ENCODE measurements at places on chromosomes 7 and 10. TPM values are rescaled to one million over a fixed set of nuclear protein-coding genes. Genes with fewer than 3 reads are reported as not detected.

DNA sequence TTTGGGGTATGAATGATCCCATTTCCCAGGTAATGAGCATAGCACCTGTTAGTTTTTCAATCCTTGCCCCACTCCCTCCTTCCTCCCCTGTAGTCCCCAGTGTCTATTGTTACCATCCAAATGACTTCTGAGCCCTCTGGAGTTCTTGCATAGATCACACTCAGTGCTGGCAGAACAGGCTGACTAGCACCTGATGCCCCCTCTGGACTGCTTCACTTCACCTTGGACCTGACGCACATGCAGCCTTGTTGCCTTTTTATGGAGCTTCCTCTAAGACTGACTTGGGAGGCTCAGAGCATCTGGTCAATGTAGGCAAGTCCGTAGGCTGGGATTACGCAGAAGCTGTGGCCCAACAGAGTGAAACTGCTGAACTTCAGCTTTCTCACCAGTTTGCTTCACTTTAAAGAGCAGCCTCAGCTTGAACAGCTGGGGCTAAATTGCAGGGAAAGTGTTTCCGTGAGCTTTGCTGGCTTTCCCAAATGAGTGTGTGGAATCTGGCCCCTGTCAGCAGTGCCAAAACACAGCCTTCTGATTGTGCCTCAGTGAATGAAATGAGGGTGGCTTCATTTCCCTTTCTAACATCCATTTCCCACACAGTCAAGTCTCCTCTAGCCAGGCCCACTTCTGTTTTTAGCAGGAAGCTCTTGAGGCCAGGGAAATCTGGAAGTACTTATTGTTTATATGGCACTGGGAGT is 48.5 kb downstream of the NXPH1 start:
- DNase-seq, result no peak

GRCh38 chr10:133241501-133242205 is 4.0 kb downstream of the VENTX start:
- DNase-seq, result no peak

- DNase-seq, result no peak
These were observed 718.8 kb downstream of the MAGI2 start for GRCh38 chr7:78734626-78735025.

DNA sequence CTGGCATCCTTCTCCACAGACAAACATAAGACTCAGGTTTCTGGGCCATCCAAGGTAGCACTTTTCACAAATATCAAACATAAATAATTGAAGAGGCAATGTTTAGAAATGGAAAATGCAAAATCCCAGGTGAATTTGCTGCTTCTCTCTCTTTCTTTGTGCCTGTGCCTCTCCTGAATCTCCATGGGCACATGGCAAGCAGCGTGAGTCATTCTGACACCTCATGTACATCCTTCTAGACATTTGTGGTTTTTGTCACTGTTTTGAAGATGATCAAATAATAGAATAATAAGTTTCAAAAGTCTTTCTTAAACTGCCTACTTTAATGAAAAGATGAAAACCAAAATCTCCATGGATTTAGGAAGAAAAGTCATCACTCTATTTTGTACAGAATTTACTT is 60.3 kb upstream of the RAB11FIP2 start:
- no peak for DNase-seq

Gene ENTPD1
- 32.1 TPM for total RNA-seq

DNA sequence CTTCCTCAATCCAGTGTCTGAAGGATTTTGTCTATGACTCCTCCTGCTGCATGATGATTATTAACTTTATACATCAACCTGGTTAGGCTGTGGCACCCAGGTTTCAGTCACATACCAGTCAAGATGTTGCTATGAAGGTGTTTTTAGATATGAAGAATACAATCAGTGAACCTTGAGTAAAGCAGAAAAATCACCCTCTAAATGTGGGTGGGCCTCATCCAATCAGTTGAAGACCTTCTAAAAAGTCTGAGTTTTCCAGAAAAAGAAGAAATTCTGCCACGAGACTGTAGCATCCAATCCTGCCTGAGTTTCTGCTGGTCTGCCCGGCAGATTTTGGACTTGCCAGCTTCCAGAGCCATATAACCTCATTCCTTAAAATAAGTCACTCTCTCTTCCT is 126.1 kb upstream of the FRMD4A start:
- no peak for DNase-seq

Gene ZPBP
- not detected for total RNA-seq

DNA sequence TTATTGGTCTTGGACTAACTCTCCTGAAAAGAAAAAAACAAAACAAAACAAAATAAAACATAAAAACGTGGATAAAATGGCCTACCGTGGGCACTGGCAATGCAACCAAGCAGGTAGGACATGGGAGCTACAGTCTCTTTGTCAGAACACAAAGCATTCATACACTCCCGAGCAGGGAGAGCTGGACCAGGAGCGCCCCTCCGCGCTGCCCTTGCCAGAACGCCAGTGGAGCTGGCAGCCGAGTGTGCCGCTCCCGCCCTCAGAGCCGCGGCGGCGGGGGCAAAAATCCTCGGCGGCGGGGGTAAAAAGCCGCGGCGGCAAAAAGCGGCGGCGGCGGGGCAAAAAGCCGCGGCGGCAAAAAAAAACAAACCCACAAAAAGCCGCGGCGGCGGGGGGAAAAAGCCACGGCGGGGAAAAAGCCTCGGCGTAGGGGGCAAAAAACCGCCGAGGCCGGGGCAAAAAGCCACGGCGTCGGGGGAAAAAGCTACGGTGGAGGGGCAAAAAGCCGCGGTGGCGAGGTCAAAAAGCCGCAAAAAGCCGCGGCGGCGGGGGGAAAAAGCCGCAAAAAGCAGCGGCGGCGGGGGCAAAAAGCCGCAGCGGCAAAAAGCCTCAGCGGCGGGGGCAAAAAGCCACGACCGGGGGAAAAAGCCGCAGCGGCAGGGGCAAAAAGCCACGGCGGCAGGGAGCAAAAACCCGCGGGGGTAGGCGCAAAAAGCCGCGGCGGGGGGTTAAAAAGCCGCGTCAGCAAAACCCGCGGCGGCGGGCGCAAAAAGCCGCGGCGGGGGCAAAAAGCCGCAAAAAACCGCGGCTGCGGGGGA is 418.1 kb downstream of the ZNF716 start:
- no peak for DNase-seq

Gene DCLRE1C
- 6.9 TPM for total RNA-seq

- no peak for DNase-seq
These were observed 47.9 kb downstream of the WAC start for GRCh38 chr10:28580825-28581224.

DNA sequence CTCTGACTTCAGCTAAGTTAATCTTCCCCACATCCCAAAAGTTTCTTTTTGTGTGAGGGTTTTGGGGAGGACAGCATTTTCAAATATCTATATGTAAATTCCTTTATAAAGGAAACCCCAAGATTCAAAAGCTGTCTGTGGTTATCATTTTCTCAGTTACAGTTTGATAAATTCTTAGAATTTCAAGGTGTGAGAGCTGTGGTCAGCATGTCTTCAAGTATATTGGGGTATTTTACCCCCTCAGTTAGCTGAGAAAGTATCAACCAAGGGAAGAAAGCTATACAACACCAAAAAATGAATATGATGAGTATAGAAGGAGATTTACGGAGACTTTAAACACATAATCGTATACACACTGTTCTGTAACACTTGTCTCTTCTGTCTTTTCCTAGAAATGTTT is 109.2 kb downstream of the SND1 start:
- DNase-seq, result no peak

Gene LOXL4
- 15.4 TPM for total RNA-seq

Gene SEMA3D
- total RNA-seq, result 18.5 TPM

Gene INSIG1
- 42.9 TPM for total RNA-seq

DNA sequence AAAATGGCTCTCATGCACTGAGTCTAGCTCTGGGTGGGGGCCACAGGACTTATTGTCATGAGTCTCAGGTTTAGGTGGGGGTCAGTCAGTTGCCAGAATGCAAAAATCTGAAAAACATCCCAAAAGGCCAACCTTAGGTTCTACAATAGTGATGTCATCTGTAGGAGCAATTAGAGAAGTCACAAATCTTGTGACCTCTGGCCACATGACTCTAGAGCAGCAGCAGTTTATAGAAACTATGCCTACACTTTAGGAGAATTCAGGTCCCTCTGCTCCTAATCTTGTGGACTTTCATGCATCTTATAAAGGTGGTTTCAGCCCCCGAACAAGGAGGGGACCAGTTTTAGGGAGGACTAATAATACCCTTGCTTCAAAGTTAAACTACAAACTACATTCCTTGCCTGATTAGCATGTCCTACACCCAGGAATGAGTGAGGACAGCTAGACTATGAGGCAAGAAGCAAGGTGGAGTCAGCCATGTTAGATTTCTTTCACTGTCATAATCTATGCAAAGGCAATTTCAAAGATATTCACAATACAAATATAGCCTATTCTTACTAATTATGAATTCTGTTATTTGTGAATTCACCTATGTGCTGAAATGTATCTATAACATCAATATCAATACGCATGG is 123.5 kb upstream of the ADCY1 start:
- DNase-seq, result no peak

DNA sequence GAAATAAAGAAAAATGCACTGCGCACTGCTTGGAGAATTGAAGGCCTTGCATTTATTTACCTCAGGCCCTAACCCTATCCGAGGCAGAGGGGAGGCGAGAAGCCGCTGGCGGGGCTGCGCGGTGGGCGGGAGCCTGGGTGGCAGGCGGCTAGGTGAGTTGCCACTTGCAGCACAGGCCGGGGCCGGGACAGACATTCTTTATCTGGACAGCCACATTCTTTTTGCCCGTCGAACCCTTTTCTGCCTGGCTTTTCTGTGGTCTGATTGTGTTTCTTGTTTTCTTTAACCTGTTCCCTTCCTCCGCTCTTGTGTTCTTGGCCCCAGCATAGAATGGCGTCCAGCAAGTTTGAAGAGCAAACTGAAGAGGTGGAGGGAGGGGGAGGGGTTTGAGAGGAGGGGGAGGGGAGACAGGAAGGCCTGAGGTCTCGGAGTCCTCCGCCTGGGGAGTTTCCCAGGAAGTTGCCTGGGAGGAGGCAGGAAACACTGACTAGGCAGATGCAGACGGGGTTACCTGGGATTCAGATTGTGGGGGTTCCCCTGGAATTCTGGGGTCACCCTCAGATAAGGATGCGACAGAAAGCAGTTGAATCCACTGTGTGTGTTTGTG is 5.1 kb downstream of the SHH start:
- no peak for DNase-seq

- DNase-seq, result no peak
These were observed 50.9 kb downstream of the TCERG1L start for GRCh38 chr10:131260452-131261211.

GRCh38 chr10:44306762-44307161 is 78.1 kb downstream of the CXCL12 start:
- DNase-seq, result no peak

- no peak for DNase-seq
These were observed 31.2 kb downstream of the COL17A1 start for GRCh38 chr10:104054430-104054829.

Gene ALOX5
- total RNA-seq, result 64.1 TPM

Gene LEP
- total RNA-seq, result not detected

GRCh38 chr7:118793582-118793981 is 569.1 kb downstream of the ANKRD7 start:
- no peak for DNase-seq

DNA sequence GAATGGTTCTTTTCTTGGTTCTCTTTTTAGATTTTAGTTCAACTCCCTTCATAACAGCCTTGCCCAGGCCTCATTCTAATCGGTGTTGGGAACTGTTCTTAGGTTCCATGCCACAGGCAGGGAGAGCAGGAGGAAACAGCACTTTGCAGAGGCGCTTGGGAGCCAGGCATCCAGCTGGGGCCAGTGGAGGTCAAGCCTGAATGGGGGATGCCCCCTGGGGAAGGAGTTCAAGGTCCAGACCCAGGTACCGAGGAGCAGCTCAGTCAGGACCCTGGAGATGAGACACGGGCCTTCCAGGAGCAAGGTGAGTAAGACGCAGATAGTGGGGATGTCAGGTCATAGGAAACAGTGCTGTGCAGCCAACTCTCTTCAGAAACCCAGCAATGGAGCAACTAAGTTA is 4.5 kb downstream of the ZSCAN25 start:
- no peak for DNase-seq

- DNase-seq, result no peak
These were observed 24.4 kb upstream of the FIGNL1 start for GRCh38 chr7:50474382-50475160.

DNA sequence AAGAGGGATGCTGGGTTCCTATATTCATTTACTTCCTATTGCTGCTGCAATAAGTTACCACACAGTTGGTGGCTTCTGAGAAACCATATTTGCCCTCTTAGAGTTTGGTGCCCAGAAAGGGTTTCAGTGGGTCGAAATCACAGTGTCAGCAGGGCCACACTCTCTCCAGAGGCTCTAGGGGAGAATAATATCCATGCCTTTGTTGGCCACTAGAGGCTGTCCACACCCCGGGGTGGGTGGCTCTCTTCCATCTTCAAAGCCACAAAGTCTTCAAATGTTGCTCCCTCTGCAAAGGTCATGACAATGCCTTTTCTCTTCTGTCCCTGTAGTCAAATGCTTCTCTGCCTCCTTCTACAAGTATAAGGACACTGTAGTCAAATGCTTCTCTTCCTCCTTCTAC is 989.4 kb downstream of the CCSER2 start:
- DNase-seq, result no peak

Gene GIMAP8
- total RNA-seq, result 5.8 TPM

GRCh38 chr7:27168265-27168947 is 3.1 kb upstream of the HOXA9 start:
- DNase-seq, result no peak

DNA sequence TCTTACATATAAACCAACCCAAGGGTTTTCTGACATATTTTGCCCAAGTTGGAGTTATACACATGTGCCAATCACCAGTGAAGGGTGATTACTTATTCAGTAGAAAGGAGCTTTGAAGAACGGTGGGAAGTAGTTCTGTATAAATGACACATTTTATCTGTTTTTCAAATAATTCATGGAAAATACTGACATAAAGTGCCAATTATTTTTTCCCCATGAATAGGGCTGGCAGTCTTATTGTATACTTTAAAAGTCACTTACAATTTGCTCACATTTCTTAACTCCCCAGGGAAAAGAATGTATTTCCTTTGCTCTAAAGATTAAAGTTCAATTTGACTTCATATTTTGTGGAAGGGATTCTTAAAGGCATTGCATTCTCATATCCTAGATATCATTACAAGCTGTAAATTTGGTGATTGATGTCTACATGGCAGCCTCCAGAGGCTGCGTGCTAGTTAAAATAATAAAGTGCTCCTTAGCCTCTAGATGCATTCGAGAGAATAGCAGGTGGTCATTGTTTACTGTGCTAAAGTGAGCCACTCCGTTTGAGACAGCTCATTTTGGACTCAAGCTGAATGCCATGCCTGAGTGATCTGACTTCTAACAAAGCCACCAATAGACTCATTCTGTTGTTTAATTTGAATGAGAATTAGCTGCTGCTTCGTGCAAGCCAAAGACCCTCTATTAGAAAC is 148.8 kb upstream of the NRP1 start:
- no peak for DNase-seq

DNA sequence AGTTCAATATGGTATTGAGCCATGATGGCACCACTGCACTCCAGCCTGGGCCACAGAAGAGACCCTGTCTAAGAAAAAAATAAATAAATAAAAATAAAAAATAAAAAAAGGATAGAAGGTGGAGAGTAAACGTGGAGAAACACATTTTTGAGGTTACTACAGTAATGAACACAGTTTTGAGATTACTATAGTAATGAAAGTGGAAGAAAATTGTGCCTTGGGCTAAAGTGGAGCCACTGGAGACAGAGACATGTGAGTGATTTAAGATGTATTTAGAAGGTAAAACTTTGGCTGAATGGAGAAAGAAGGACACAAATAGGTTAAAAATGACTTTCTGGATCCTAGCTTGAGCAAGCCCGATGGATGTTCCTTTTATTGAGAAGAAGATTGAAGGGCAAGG is 76.8 kb downstream of the HGF start:
- DNase-seq, result no peak

- no peak for DNase-seq
These were observed 124.7 kb downstream of the PTPN20 start for GRCh38 chr10:47035819-47036337.

Gene CDK5
- total RNA-seq, result 1.8 TPM

Gene PDE6C
- not detected for total RNA-seq

- no peak for DNase-seq
These were observed 42.5 kb downstream of the VCL start for GRCh38 chr10:74040200-74041126.
